Endothelial cell of umbilical vein (primary cell): ENCODE measurements at places on chromosomes 5 and 9.

DNA sequence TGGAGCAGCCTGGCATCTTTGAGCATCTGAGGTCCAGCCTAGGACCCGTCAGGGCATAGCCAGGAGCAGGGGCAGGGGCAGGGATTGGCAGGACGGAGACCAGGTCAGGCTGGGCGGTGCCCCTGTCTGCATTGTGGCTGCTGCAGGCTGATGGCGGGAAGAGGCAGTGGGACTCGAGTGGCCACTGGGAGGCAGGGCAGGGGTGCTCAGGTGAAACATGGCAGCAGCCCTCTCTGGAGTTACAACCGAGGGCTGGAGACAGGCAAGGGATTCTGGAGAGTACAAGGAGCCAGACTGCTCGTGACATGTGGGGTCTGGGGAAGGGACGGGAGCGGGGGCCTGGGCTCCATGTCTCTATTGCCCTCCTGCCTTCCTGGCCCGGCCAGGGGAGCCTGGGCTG is 97.4 kb upstream of the RAPGEF1 start:
- no peak overlapping the region for H3K4me3 ChIP-seq
- no peaks in the 10 kb centered on the region for H3K36me3 ChIP-seq

DNA sequence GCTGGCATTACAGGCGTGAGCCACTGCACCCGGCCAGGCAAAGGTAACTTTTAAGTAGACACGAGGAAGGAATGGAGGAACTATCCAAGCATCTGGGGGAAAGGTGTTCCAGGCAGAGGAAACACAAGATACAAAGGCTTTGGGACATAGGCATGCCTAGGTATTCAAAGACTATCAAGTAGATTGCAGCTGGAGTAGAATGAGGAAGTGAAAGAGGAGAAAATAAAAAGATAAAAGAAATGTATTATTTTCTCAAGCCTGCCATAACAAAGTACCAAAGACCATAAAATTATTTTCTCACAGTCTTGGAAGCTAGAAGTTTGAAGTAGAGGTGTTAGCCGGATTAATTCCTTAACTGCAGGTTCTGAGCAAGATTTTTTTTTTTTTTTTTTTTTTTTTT is 39.9 kb upstream of the GRIN3A start:
- no peaks in the 10 kb centered on the region for H3K36me3 ChIP-seq
- no peaks in the 10 kb centered on the region for H3K27me3 ChIP-seq
- no peak for DNase-seq
- H3K27ac ChIP-seq = no peak overlapping the region
- no peaks in the 10 kb centered on the region for H3K4me1 ChIP-seq
- H3K4me3 ChIP-seq = no peak overlapping the region

- no peaks in the 10 kb centered on the region for H3K4me1 ChIP-seq
- no peak for DNase-seq
- H3K36me3 ChIP-seq = no peaks in the 10 kb centered on the region
- H3K27me3 ChIP-seq = no peaks in the 10 kb centered on the region
- H3K4me3 ChIP-seq = no peak overlapping the region
Observed at GRCh38 chr5:37034955-37035354, 158.4 kb downstream of the NIPBL start.

- peaks cover 14% of the 10 kb centered on the region for H3K4me1 ChIP-seq
- no peaks in the 10 kb centered on the region for H3K27me3 ChIP-seq
- DNase-seq = no peak
- no peaks in the 10 kb centered on the region for H3K36me3 ChIP-seq
Observed at GRCh38 chr5:893711-894110, 1.0 kb downstream of the TRIP13 start.

DNA sequence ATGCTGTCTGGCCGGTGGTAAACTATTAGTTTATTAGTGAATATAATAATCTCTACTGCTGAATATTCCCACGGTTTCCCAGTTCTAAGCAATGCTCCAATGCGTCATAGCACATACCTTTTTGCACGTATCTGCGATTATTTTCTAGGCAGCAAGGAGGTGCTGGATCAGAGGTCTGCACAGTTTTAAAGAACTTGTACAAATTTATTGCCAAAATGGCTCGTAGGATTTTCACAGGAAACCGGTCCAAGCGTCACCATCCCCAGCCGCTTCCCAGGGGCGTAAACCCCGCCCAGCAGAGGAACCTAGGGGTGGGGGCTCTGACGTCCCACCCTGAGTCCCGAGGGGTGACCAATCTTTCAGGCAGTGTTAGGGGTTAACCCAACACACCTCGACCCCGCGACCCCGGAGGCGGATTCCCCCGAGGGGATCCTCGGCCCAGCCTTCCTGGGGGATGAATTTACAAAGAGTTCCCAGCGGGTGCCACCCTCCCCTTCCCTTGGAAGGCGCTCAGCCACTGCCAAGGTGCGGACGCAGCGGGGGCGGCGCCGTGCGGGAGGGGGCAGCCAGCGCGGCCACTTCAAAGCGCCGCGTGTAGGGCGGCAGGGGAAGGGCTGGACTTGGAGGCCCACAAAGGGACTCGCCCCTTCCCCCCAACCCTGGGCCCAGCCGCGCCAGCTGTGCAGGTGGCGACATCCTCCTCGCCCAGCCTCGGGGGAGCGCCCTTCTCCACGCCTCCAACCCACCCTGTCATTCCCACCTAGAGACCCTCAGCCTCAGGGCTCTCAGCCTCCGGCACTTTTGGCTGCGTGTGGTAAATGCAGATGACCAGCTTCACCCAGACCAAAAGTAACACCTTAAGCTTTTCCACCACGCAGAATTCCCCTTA is 43.5 kb upstream of the TCF7 start:
- no peaks in the 10 kb centered on the region for H3K4me1 ChIP-seq
- DNase-seq = no peak
- no peaks in the 10 kb centered on the region for H3K36me3 ChIP-seq
- H3K27ac ChIP-seq = no peak overlapping the region

DNA sequence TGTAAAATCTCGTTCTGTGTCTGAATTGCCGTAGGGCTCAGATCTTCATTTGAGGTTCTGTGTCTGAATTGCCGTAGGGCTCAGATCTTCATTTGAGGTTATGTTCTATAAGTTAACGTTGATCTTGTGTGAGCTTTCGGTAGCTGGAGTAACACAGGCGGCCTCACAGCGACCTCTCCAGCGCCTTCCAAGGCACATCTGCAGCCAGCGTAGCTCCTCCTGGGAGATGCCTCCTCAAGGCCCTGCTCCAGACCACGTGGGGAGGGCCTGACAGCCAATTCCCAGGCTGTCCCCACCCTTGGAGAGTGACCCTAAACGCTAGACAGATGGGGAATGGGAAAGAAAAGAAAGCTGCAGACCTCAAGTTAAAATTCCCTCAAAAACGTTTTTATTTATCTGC is 8.7 kb upstream of the AHRR start:
- no peak for DNase-seq
- H3K4me1 ChIP-seq = peaks cover 17% of the 10 kb centered on the region
- no peak overlapping the region for H3K27ac ChIP-seq
- H3K36me3 ChIP-seq = peaks cover 21% of the 10 kb centered on the region
